ENCODE measurements at places on chromosomes 13 and 19.
A peak's percentile ranks its signal among the peaks of the same experiment; 100 is the strongest.

DNA sequence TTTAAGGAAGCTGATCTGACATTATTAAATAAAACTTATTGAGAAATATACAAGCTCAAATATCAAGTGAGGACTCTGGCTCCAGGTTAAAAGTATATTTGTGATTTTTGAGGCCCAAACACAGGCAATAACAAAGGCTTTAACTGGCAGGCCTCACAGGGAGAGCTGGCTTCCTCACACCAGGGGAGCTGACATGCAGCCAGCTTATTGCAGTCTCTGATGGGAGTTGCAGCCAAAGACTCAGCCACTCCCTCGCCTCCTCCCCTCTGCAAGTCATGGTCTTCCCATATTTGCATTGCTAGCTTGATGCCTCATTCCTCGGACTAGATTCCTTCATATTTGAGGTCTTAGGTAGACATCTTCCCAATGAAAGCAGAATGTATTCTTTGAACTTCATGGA is 647.1 kb upstream of the SLITRK6 start:
- DNase-seq, result peak; percentile 1

DNA sequence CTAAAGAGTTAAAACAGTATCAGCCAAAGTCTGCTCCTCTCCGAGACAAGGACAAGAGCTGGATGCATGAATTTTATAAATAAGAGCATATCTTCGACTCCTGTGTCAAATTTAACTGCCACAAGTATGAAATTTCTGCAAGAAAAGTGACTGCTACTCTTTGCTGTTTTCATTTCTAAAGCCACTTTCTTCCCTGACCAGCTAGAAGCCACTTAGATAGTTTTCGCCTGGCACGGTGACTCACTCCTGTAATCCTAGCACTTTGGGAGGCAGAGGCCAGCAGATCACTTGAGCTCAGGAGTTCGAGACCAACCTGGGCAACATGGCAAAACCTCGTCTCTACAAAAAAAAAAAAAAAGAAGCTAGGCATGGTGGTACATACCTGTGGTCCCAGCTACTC is 61.3 kb downstream of the ENOX1 start:
- DNase-seq, result no peak

GRCh38 chr13:46620029-46620428 is 67.1 kb downstream of the LRCH1 start:
- no peak for DNase-seq

- DNase-seq, result peak; percentile 64
These were observed 1168.4 kb downstream of the SLITRK1 start for GRCh38 chr13:82713687-82714405.

DNA sequence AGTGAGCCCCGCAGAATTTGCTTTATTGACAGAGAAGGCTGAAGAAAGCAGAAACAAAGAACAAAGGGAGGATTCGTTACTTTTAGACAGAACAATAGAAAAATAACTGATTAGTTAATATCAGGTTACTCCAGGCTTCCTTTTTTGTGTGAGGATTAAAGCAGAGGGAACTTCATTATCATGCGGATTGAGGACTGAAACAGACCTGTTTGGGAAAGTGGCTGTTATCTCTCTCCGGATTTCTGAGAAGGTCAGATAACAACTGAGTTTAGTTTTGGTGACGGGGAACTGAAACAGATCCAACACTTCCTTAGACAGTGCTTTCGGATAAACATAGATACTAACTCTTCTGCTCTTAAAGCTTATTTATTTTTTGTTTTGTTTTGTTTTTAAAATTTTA is 246.4 kb upstream of the ZNF507 start:
- no peak for DNase-seq

- DNase-seq, result peak; percentile 93
These were observed at the start of gene KCNC3 for GRCh38 chr19:50329146-50329925. KCNC3 (minus strand) TSS chr19:50329377; CDS start chr19:50329082, 295 bp downstream.

GRCh38 chr13:30493658-30494381 is 28.1 kb upstream of the HMGB1 start:
- no peak for DNase-seq

DNA sequence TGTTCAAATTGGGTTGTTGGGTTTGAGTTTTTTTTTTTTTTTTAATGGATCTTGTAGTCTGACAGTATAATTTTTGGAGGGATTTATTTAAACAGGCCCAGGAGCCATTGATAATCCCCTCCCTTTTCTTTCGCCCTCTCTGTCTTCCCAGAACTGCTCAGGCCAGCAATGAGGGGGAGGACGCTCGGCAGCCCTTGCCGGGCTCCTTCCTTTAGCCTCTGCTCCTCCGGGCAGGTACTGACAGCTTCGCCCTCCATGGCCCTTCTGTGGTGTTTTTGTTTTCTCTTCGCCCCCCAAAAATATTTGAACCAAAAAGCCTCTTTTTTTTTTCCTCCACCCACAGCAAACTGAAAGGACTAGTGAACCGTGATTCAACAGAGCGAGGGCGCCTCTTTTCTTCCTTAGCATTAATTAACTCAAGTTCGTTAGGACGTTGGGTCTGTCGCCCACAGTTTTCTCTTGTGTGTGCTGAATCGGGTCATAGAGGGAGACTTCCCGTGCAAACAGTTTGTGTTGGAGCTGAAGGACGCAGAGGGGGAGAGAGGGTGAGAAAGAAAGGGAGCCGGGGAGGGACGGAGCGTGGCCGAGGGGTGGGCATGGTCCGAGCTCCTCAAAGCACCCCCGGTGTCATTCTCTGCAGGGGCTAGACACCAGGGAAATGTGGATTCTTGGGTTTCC is 21.5 kb downstream of the NFIX start:
- no peak for DNase-seq

- peak; percentile 63 for DNase-seq
These were observed 254.3 kb downstream of the NDFIP2 start for GRCh38 chr13:79735228-79735627.

DNA sequence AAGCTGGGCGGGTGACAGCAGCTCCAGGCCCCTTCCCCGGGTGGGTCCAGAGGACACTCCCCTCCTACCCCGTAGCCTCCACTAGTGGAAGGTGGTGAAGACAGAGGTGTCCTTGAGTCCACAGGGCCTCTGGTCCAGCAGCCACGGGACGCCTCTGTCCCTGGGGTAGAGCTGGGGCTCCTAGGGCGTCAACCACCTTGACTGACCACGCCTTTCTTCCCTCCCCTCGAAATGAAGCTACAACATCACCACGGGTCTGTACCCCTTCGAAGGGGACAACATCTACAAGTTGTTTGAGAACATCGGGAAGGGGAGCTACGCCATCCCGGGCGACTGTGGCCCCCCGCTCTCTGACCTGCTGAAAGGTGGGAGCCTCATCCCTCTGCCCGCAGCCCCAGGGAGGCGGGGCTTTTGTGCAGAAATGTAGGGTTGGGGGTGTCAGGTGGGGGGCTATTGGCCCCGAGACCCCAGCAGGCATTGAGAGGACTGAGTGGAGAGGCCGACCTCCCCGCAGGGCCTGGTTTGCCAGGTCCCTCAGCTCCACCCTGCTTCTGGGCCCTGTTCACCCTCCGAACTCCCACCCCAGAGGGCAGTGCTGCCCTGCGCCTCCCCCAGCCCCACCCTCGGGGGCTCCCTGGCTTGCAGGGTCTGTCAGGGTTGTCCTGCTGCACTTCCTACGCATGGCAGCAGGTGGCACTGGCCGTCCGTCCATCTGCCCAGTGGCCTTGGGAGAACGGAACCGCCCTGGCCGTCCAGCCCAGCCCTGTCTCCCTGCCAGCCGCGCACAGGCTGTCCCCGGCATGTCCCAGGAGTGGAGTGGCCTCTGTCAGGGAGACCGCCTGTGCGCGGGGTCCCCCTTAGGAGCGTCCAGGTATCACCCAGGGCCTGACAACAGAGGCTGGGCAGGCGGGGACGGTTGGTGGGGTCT is 15.7 kb downstream of the STK11 start:
- peak; percentile 40 for DNase-seq

DNA sequence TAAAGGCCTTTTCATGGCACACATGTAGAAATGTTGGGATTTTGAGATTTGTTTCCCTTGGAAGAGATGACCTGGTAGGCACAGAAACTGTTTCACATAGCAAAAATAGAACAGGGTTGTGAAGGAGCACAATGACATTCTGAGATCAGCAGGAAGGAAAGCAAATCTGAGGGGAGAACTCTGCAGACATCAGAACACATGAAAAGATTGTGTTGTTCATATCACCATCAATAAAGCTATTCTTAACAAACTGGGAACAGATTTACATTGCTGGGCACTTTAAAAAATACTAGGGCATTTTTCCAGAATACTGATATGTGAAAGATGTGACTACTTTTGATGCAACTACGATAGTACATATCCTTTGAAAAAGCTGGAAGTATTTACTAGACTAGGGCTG is 481.7 kb downstream of the MYO16 start:
- DNase-seq, result no peak

DNA sequence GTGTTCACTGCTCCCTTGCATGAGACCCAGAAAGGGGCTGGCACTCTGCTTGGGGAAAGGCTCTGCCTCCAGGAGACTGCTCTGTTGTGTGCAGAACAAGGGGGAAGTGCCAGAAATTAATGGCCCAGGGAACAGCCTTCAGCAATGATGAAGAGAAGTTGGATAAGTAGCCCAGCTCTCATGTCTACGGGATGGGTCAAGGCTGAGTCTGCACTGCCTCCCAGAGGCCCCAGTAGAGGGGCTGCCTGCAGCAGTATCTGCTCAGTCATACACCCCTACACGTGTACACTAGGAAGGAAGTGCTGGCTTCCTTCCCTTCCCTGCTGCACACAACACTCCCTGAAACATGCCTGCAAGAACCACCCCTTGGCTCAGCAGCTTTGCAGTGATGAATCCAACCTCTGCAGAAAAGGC is 54.6 kb upstream of the URI1 start:
- peak; percentile 11 for DNase-seq

DNA sequence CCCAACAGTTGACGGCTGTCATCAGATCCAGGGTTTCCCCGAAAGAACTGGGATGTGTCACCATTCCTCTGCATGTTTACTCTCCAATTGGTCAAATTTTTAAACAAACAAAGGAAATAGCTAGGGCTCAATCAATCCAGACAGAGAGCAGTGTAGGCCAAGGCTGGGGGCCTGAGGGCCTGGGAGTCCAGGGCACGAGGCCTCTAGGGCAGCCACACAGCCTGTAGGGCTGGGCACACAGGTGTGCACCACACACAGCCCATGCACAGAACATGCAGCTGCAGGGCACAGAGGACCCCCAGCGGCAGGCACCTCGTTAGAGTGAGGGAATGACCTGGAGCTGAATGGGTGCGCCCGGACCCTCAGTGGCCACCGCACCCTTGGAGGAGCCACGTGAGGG is 9.5 kb downstream of the MIER2 start:
- no peak for DNase-seq

GRCh38 chr13:92491839-92492238 is 734.8 kb upstream of the GPC6 start:
- DNase-seq, result no peak

DNA sequence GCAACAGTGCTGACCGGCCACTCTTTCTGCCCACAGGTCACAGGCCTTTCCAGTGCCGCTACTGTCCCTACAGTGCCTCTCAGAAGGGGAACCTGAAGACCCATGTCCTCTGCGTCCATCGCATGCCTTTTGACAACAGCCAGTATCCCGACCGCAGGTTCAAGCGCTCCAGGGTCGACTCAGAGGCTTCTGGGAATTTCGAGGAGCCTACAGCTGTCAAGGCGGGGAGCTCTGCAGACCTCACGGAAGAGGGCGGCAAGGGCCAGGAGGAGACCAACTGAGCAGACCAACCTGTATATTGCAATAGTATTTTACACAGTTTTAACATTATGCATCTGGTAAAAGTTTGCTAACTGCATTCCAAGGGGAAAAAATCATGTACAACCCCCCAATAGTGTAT is 338.5 kb downstream of the ZNF536 start:
- DNase-seq, result no peak

- no peak for DNase-seq
These were observed 19.6 kb downstream of the ELL start for GRCh38 chr19:18502246-18502637.

DNA sequence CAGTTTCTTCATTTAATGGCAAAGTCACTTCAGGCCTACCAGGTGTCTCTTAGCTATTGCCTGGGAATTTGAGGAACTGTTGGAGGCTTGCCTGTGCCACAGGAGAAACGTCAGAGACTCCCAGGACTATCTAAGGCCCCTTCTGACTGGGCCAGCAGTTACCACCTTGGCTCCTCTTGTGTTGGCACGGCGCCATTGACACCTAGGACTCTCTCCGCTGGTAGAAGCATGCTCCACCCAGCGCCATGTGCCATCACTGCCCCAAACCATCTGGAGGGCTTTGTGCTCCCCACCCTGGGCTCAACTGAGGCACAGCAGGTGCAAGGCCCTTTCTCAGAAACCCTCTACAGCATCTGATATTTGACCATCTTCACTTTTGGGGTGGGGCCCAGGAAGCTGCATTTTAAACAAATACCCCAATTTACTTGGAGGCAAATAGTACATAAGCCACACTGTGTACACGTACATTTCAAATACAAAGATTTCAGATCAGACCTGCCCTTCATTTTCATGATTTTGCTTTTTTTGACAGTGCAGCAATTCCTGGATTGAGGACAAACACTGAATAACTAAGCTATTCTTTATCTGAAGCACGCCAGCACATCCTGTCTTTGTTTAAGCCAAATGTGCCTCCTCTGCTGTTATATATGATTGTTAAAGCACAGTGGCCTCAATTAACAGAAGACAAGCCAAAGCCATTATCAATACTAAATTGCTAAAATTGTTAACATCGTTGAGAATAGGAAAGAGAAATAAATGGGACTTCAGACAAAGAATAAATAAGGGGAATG is 59.9 kb upstream of the TPP2 start:
- DNase-seq, result no peak

GRCh38 chr13:101875091-101875490 is 422.6 kb downstream of the ITGBL1 start:
- DNase-seq, result no peak

DNA sequence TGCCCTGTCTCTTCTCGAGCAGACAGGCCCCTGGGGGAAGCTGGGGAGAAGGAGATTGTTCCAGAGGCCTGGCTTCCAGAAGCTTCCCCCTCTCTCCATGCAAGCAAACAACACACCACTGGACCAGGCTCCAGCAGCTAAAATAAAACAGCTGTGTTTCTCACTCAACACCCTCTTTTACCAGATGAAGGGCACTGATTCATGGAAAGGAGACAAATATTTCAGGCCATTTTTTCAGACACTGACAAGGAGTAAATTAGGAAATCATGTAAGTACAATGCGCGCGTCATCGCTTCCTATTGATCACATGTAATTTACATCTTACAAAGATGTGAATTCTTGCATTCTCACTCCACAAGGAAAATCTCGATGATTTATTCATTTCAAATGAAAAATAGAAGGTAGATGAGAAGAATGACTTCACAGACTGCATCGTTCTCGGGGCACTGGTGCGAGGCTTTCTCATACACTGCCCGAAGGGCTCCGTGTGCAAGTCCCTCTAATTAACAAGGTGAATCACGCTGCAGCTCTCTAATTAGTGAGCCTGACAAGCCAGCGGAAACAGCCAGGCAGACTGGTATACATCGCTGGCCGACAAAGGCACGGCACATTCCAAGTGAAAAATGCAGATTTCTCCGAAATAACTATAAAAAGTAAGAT is 153.6 kb downstream of the KCTD15 start:
- DNase-seq, result peak; percentile 16

Measured in AG10803 (cell line).